ENCODE measurements at places on chromosomes 7 and 10.

GRCh38 chr7:7568553-7568952 lies 1.9 kb downstream of the MIOS start:
- no peak for DNase-seq

DNA sequence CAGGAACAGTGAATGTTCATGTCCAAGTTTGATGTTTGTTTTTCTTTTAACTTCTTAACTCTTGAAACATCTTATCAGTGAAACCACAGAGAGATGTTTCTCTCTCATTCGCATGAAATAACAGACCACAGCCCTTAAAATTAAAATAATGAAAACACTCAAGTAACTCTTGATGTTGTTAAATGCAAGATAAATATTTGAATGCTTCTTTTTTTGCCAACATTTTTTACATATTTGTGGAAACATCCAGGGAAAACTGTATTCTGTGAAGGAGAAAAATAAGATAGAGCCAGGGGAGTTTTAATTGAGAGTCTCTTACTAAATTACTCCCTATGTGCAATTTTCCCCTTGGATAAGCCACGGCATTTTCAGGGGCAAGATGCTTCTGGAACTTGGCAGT lies 361.8 kb upstream of the MGMT start:
- no peak for DNase-seq

DNA sequence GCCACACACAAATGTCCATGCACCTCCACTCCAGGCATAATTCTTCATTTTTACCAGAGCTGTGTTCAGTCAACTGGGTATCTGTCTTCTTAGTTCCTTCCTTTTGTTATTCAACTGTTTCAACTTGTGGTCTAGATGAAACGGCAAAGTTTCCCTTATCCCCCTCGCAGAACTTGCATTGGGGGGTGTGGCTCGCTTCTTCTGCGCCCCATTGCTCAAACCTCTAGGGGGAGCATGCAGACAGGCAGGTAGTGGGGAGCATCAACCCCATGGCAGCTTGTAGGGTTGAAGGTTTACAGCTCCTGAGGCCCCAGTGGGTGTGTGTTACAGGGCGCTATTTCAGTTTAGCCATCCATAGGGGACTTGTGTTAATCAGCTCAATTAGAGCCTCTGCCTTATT lies 38.3 kb upstream of the COBL start:
- DNase-seq = no peak

GRCh38 chr10:46019569-46020343 lies 10.7 kb downstream of the NCOA4 start:
- DNase-seq = no peak

- DNase-seq = no peak
Measured at GRCh38 chr10:77669892-77670291, 32.3 kb upstream of the KCNMA1 start.

DNA sequence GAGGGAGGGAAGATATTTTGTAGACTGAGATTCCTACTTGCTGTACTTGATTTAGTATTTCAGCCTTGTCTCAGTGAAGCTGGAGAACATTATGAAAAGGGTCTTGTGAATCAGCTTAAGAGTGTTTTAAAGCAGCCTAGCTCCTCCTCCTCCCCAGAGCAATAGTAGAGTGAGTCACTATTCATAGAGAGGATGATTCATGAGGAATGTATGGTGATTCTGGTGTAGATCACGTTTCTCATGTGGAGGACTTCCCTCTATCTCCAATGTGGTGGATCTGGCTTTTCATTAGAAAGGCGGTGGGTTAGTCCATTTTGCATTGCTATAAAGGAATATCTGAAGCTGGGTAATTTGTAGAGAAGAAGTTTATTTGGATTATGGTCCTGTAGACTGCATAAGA lies 340.1 kb upstream of the CHRM2 start:
- no peak for DNase-seq

GRCh38 chr10:25815999-25816768 lies 117.8 kb upstream of the MYO3A start:
- no peak for DNase-seq
